SK-N-MC (cell line): ENCODE measurements at places on chromosomes 1 and 21.

DNA sequence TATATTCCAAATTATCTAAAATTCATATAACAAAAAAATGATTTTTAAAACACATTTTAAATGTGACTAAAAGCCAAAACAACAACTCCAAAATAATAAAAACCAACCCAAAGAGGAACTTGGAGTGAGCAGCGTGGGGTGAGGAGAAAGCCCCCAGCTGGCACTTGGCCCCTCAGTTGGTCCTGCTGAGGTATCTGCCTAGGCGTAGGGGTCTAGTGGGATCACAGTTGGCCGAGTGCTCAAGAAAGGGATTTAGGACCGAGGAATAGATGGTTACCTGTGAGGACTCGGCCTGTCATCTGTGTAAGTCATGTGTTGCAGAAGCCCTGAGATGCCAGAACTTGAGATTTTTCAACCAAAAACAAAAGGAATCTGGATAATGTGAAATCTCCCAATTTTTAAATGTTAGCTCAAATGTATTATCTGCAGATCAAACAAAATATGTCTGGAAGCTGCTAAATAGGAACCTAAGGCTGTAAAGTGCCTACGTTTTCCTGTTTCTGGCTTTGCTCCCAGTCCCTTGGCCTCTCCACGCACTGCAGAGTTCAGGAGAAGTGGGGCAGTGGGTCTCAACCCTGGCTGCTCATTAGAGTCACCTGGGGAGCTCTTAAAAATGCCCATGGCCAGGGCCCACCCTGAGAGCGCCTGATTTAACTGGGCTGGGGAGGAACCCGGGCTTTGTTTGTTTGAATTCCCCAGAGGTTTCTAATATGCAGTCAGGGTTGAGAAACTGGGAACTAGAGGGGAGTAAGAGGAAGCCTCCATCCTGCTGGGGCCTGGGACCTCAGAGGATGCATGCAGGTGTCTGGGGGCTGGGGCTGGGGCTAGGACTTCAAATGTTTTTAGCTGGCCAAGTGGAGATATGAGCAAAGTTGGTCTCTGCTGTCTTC lies 38.5 kb upstream of the LDLRAP1 start:
- DNase-seq, result no peak

GRCh38 chr1:3557366-3557765 lies 53.9 kb downstream of the MEGF6 start:
- DNase-seq, result no peak

GRCh38 chr1:179881642-179882252 lies 338 bp upstream of the TOR1AIP1 start:
- DNase-seq, result no peak

DNA sequence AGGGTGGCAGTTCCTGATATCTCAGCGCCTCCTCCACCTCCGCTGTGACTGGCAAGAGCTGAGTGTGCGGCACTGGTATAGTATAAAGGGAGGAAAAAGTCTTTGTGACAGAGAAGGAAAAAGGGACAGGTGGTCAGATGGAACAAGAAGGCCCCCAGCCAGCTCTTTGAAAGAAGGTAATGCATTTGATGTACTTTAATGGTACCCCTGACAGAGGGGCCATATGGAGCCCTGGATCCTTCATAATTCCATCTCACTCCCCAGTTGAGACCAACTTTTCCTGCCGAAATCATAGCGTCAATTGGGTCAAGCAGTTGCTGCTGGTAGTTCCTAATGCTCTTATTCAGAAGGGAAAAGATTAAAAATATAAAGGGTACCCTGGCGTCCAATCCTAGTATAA lies 198.2 kb downstream of the ZNF326 start:
- DNase-seq, result no peak

- no peak for DNase-seq
These were observed 347.3 kb downstream of the DPYD start for GRCh38 chr1:97573553-97573952.

- no peak for DNase-seq
These were observed 54.3 kb downstream of the ST6GALNAC5 start for GRCh38 chr1:76921590-76921989.

- no peak for DNase-seq
These were observed 31.9 kb downstream of the OTUD7B start for GRCh38 chr1:149978547-149979023.

DNA sequence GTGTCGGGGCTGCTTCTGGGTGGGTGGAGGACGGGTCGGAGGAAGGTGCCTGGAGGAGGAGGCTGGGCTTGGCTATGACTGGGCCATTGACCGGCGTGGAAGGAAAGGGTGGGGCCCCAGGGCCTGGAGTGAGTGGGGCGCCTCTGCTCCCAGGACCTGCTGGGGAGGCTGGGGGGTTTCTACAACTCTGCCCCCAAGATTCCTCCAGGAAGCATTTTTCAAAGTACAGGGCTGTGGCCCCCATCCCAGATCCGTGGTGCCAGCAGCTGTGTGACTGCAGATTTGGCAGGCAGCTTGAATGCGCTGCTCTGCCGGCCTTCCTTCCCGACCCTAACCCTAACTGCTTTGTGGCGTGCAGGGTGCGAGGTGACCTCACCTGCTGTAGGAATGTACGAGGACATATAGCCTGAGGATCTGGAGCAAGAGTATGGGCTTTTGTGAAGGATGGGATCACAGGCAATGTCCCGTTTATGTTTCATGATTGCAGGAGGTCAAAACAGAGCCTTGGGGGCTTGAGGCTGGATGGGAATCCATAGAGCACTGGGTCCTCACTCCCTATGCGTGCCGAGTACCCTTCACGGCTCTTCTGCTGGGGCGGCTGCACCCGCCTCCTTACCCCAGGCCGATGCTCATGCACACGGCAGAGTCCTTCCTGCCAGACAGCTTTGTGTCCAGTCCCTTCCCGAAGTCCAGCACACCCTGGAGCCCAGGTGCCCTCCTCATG lies 24.7 kb downstream of the TRPM2 start:
- DNase-seq, result no peak

GRCh38 chr21:16872616-16873015 lies 640.2 kb upstream of the CXADR start:
- DNase-seq, result no peak
